Stimulated activated CD8-positive, alpha-beta memory T cell treated with anti-CD3 and anti-CD28 coated beads, Interleukin-7, amount 100 ng/mL, for 1 hour (primary cell): ENCODE measurements at places on chromosomes 3 and 15.

DNA sequence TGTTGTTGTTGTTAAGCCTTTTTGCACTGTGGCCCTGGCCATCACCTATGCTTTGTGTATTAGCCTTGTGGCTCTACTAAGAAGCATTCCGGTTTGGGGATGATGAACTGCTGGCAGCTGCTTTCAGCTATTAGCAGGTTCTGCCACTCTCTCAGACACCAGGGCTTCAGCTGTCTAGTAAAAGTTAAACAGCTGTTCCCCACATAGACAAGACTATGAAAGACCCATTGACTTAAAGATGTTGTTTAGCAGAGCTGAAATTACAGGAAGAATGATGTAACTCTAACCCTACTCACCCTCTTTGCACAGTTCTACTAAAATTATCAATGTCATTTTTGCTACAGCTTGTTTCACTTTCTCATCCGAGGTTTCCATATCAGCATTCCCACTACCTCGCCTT is 131.2 kb upstream of the CGNL1 start:
- no peak for DNase-seq

DNA sequence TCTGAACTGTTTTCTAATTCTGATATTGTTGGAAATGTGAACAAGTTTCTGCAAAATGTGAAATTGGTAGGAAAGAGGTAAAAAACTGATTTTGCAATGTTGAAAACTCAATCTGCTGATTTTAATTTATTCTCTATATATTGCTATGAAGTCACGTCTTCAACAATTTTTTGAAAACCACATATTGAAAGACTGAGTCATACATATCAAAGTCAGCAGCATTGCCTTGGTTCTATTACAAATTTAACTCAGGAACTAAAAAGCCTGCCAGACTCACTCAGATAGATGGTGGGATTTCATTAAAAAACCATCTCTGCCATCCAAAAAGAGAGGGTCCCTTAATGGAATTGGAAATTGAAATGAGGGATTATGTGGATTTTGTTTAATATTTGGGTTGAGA is 351.4 kb downstream of the CNTN3 start:
- DNase-seq = no peak

DNA sequence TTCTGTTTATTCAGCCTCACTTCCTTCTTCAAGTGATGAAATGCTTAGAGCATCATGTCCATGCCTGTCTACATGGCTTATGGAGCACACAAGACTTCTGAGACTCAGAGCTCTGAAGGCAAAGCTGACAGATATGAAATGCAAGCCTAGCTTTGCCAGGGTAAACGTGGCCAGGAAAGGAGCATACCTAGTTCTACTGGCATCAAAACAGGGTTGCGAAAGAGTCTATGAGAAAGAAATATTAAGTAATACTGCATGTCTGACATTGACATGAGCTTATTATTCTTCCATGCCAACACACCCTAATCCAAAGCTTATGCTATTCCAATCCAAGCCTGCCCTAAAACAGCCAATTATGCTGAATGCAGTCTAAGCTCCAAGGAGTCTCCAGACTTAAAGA is 391.5 kb downstream of the ERC2 start:
- no peak for DNase-seq

DNA sequence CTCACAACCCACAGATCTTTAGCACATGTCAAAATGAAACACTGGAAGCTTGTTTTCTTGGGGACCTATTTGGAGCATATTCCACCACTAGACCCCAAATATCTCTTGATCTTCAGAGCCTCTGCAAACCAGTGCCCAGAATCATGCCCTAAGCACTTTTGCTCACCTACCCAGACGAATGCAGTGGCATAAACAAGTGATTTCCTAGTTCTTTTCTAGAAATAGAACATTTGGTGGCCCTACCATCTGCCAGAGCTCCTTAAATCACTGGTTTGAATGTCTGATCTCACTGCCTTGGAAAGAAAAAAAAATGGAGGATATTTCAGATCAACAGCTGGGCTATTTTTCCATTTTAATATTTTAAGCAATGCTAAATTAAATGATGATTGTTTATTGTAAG is 5.3 kb downstream of the ZIC4 start:
- no peak for DNase-seq

DNA sequence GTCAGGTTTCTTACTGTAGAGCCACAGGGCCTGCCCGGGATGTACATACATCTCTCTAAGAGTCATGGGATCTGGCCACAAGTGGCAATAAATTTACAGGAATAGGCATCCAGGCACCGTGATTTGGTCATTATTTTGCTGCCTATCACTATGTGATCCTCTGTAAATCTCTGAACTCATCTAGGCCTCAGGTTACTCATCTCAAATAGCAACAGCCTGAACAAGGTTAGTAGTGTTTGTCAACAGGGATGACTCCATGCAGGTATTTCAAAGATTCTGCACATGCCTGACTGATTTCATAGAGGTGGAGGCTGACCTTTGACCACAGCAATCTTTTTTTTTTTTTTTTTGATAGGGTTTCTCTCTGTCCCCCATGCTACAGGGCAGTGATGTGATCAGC is 88.8 kb upstream of the TBL1XR1 start:
- no peak for DNase-seq

DNA sequence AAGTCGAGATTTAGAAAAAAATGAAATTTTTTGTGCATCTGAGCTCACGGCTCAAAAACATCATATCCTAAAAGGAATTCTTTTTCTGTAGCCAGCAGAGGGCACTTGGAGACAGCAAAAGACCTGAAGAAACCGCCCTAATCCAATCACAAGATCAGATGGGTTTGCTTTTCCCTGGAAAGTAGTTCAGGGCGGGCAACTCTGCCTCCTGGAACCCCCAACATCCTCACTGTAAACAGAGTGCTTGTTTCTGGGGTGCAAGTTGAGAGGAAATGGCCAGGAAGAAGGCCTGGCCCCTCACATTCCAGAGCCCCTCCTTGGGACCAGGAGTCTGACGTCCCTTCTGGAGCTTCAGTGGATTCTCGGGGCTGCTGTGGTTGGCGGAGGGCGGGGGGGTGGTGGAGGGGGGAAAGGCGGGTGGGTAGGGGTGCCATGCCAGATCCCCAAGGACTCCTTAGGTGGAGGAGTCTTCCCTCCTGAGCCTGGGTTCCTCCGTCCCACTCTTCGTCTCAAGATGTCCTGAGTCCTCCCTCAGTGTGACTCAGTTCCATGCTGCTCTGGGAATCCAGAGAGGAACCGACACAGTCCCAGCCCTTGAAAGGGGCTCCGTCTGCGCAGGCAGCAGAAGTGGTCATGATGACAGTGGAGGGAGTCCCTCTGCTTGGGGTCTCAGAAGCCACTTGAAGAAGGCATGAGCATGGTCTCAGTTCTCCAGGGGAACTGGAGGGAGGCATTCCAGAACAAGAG is 35.9 kb downstream of the CCK start:
- DNase-seq = no peak

- no peak for DNase-seq
Observed at GRCh38 chr3:12483872-12484197, 445 bp upstream of the TSEN2 start.

DNA sequence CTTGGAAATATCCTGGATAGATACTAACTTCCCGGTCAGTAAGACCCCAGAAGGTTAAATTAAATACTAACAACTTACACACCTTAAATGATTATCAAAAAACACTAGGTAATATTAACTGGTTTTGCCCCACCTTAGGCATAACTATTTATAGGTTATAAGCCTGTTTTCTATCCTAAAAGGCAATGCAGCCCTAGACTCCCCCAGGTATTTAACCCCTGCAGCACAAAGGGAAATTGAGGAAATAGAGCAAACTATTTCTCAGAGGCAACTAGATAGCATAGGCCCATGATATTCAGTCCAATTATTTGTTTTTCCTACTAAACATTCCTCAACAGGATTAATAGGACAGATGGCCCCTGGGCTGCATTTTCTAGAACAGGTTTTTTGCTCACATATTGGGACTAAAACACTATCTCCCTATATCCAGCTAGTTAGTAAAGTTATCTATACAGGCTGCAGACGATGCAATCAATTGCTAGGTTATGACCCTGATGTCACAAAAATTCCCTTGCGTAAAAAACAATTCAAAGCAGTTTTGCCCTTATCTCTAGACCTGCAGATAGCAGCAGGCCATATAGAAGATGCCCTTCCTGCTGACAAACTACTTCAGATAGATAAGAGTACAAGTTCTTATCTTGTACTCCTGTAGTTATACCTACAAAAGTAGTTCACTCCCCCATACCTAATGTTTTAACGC is 221.3 kb downstream of the DTWD1 start:
- DNase-seq = no peak

DNA sequence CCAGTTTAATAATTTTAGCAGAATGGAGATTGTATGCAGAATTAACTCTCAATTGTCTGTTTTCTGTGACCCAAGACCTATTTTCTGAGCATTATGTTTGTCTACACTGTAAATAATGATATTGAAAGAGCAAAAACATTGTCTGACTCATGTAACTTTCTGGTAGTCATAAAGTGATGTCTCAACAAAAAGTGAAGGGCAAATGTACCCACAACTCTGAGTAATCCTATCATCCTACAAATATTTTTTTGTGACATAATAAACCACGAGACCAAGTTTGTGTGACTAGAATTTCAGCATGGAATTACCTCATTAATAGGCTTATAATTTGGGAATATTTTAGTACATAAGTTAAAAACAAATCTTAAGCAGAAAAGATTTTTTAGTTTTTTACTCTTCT is 15.4 kb upstream of the ABHD10 start:
- DNase-seq = no peak

DNA sequence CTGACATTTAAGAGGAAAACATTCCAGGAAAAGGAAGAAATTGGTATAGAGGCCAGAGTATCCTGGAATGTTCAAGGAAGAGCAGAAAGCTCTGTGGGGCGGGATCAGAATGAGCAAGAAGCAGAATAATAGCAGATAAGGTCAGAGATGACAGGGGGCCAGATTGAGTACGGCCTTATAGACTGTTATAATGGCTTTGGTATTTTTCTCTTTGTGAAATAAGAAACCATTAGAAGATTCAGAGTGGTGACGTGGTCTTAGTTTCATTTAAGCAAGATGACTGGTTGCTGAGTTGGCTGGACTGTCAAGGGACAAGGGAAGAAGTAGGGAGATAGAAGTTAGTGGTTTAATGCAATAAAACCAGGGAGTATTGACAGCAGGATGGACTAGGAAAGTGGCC is 218.3 kb upstream of the SOX2 start:
- no peak for DNase-seq

DNA sequence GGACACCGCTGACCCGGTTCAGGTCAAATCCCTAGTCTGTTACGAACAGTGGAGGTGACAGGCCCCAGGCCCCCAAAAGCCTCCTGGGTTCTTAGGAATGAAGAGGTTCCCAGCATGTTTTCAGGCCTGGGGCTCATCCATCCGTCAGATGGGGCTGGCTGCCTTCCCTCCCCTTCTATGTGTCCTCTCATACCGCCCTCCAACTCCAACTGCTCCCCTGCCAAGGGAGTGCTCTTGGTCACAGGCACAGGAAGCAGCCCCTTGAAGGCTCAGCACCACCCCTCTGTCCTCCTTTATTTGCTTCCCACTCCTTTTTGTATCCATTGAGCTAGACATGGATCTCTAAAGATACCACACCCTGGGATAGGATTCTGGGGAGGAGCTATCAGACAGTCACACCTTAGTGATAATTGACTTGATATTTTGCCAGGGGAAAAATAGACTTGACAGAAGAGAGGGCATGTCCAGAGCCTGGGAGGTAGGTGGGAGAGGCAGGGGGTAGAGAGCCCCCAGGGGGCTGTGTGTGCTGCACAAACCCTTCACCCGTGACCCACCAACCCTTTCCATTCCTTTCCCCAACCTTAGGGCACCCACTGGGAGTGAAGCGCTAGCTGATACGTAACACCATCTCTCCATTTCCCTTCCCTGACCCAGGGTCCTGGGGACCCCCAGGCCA is 10.7 kb upstream of the CSPG4 start:
- DNase-seq = no peak

DNA sequence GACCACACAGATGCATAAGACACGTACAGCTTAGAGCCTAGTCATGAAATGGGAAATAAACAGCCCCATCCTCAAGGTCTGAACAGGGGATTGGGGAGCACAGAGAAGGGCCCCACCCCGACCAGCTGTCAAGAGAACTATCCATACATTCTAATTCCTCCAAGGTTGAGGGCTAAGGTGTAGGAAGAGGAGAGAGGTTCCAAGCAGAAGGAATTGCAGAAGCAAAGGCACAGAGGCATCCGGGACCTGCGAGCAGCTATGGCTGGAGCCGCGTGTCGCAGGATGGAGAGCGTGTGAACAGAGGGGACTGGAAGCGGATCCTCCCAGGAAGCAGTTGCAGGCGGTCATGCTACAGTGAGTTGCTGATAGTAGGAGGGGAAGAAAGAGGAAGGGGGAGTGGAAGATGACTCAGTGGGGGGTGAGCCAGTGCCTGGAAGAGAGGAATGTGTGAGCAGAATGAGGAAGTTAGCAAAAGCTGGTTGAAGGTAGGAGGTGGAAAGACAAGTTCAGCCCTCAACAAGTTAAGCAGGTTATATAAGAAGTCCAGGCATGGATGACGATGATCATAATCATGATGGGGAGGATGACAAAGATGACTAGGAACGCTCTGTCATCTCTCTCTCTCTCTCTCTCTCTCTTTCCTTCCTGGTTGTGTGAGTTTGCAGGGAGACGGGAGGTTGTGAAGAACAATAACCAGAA is 89.7 kb downstream of the LIPC start:
- no peak for DNase-seq

- DNase-seq = no peak
Observed at GRCh38 chr3:184058029-184058428, 5.2 kb downstream of the HTR3C start.

DNA sequence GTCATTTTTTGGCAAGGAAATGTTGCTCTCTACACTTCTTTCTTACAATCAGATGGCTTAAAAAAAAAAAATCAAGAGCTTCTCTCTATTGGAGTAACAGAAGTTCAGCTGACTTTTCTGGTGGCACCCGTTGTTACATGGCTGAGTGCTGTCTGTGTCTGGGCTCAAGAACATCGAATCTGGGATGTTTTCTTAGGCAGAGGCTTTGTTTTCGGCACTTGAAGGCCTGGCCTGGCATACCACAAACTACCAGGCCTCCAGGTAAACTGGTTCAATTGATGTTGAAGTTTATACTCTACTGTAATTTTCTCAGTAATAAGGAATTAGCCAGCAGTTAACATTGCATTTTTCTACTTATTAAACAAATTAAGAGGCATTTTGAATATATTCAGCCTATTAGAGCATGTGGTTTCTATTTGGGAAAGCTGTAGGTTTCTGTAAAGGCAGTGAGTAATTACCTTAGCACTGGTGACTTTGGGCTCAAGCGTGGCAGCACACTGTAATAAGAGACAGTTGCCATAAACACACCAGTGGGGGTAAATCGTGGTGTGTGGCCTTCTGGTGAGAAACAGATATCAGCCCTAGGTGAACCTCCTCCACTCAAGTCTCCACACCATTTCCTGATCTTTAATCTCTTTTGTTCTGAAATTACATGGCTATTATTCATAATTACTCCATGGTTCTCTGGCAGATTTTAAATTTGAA is 544.7 kb downstream of the MECOM start:
- DNase-seq = no peak

- no peak for DNase-seq
Observed at GRCh38 chr3:149377408-149378364, at the start of gene TM4SF1. Gene TM4SF1, minus strand, starts transcription at chr3:149377649. Its CDS starts 102 bp downstream, at chr3:149377547.

DNA sequence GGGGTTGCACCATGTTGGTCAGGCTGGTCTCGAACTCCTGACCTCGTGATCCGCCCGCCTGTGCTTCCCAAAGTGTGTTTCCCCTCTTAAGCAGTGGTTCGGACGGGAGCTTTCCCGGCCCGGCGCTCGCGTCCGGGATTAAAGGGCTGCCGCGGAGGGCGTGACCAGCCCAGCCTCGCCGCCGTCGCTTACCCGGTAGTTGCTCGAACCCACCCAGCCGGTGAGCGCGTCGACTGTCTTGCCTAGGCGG is 513 bp downstream of the CLASP2 start:
- no peak for DNase-seq
